ENCODE measurements at places on chromosomes 11 and 22.

GRCh38 chr11:62104816-62105653 is 18.8 kb upstream of the INCENP start:
- DNase-seq: no peak

DNA sequence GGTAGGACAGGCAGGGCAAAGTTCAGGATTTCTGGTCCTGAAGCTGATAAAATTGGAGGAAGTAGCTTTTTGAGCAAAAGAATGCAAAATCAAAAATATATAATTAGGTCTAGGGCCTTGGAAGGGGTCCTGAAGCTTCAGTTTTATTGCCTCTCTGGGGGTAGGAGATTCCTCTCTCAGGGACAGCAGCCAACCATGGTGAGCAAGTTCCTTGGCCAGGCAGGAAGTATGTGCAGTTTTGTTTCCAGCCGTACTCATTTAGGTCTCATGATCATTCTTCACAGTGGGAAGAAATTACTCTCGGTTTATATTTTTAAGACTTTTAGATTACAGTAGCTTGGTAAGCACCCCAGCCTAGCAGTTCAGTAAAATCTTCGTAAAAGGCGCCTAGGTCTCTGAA is 2.9 kb upstream of the RAB38 start:
- DNase-seq: no peak

DNA sequence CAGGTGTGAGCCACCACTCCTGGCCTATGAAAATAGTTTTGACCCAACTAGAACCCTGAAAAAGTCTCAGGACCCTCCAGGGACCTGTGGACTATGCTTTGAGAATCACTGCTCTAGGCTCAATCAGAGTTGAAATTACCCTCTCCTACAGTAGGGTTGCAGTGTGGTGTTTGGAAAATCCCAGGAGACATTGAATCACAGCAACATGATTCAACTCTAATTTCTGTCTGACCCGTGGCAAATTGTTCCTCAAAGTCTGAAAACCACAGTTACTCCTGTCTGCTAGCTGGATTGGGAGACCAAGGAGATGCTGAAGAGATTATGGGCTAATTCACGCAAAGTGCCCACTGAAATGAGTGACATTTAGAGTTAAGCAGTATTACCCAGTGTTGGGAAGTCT is 5.4 kb upstream of the MTMR3 start:
- no peak for DNase-seq

- no peak for DNase-seq
Observed at GRCh38 chr11:44573333-44573732, 7.9 kb downstream of the CD82 start.

GRCh38 chr11:80163011-80163410 is 722.2 kb upstream of the TENM4 start:
- no peak for DNase-seq

DNA sequence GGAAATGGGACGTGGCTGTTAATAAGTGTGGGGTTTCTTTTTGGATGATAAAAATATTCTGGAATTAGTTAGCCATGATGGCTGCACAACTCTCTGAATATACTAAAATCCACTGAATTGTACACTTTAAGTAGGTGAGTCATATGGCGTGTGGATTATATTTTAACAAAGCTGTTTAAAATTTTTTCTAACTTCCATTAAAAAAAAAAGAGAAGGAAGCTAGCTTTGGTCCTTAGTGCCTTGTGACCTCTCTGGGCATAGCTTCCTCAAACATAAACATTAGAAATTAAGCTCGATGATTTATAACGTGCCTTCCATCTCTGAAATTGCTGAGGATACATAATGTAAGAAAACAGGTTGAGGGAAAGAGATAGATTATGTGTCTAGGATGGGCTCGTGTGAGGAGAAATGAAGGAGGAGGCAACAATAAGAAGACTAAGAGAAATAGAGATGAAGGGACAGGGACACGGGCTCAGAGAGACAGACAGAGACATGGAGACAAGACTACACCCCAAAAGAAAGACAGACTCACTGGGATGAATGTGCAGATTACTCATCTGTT is 20.0 kb downstream of the IRAG1 start:
- DNase-seq: no peak

GRCh38 chr11:30935861-30936260 is 349.7 kb upstream of the MPPED2 start:
- DNase-seq: no peak

DNA sequence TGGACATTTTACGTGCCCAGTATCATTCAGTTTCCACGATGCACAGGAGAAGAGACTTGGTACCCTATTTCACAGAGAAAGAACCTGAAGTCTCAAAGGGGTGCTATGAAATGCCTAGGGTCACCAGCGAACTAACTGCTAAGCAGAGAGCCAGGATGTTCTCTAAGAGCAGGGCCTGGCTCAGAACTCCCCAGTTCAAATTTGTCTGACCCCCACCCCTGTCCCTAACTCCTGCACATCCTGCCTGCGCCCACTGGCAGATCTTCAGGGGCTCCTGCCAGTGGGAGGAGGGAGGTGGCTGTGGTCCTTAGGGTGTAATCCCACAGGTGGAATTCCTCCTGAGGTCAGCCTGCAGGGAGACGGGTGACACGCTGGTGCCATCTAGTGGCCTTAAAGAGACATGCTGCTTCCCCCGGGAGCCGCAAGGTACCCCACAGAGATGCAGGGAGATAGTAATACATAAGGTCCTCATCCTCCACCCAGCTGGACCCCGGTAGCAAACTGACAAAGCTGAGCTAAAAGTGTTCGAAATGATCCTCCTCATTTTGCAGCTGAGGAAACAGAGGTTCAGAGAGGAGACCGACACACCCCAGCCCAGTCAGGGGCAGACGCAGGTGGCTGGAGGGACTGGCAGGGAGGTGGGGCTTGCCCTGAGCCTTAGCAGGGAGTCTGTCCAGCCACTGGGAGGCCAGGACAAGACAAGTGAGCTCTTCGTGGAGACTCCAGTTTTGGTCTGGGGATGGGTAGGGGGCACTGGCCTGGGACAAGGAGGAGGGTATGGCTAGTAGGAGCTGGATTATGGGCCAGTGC is 34.1 kb downstream of the MB start:
- DNase-seq: peak; percentile 31

DNA sequence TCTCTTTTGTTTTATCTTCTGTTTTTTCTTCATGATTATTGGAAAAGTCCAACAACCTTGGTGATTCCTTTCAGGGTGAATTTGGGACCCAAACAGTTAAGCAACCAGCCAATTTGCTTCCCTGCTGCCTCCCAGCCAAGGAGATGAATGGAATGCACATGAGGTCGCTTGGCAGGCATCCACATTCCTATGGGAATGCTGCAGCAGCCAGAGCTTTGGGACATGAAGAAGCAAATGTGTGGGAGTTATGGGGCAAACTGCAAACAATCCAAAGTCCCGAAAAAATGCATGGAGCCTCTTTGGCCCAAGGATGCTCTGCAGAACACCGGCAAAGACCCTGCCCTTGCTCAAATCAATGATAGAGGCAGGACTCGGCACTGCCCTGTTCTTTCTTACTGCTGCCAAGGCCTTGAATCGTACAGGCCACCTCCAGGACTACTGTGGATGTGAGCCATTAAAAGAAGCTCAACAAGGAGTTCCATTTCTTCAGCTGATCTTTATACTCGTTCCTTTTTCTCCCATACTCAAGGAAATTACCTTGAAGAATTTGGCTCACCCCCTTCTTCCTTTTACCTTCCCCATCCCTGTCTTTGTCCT is 117.3 kb upstream of the TEAD1 start:
- no peak for DNase-seq

DNA sequence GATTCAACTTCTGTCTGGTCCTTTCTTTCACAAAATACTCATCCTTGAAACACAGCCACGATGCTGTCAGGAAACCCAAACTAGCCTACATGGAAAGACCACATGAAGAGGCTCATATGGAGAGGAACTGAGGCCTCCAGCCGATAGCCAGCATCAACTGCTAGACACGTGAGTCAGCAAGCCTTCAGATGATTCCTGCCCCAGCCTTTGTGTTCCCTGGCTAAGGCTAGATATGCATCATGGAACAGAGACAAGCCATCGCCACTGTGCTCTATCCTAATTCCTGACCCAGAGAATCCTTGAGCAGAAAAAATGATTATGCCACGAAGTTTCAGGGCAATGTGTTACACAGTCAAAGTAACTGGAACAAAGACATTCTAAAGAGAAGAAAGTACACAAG is 75.5 kb downstream of the ENTHD1 start:
- no peak for DNase-seq

GRCh38 chr11:103737037-103737622 is 299.3 kb upstream of the DDI1 start:
- no peak for DNase-seq

GRCh38 chr11:117256573-117256972 is 24.1 kb downstream of the RNF214 start:
- no peak for DNase-seq

DNA sequence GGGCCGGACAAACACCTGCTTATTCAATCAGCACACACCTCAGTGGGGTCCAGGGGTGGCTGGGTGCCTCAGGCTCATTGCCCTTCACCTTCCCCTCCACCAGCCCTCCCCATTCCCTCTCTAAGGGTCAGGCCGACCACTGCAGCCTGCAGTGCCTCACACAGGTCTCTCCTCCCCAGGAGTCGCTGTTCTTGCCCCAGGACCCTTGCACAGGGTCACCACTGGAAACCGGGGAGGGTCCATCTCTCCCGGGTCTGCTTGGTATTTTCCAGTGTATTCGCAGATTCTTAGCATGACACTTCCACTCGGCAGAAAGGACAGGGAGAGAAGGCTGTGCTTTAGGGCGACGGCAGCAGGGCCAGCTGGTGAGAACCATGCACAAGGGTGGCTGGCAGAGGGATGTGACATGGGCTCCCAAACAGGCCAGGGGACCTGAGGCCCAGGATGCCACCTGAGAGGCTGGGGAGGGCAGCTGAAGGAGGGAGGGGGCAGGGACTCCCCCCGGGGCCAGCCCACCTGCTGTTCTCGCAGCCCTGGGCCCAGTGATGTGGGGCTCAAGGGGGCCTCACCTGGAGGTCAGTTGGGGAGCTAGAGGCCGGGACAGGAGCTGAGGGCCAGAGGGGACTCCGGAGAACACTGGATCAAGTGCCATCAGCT is 16.1 kb upstream of the TBX1 start:
- DNase-seq: no peak

- DNase-seq: peak; percentile 67
Observed at GRCh38 chr22:44351685-44352377, 39.1 kb upstream of the SHISAL1 start.

GRCh38 chr11:62879235-62879978 is 1.3 kb upstream of the SLC3A2 start:
- DNase-seq: no peak

DNA sequence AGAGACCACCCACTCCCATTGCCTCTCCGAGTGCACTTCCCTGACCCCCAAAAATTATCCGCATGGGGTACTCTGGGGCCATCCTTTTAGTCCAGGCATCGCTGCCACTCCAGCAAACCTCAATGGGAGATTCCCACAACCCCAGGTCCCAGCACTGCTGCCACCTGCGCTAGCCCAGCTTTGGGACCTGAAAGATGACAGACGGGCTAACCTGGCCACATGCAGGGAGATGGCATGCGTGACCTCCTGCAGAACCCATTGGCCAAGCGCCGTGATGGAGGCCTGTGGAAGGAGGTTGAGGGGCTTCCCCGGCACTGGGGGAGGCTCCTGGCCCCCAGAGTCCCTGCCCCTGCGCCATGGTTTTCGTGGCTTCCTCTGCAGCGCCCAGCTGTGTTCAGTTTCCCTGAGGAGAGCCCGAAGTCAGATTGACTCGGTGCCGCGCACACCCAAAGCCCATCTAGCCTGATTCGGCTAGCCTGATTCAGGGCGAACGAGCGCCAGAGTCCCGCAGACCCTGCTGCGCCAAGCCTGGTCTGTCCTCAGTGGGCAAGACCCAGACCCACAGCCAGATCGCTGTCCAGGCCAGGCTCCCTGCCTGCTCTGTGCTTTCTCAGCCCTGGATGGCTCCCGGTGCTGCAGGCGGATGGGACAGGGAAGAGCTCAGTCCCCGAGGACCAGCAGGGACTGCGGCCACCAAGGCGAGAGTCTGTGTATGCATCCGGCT is 751 bp upstream of the WNT7B start:
- DNase-seq: no peak

DNA sequence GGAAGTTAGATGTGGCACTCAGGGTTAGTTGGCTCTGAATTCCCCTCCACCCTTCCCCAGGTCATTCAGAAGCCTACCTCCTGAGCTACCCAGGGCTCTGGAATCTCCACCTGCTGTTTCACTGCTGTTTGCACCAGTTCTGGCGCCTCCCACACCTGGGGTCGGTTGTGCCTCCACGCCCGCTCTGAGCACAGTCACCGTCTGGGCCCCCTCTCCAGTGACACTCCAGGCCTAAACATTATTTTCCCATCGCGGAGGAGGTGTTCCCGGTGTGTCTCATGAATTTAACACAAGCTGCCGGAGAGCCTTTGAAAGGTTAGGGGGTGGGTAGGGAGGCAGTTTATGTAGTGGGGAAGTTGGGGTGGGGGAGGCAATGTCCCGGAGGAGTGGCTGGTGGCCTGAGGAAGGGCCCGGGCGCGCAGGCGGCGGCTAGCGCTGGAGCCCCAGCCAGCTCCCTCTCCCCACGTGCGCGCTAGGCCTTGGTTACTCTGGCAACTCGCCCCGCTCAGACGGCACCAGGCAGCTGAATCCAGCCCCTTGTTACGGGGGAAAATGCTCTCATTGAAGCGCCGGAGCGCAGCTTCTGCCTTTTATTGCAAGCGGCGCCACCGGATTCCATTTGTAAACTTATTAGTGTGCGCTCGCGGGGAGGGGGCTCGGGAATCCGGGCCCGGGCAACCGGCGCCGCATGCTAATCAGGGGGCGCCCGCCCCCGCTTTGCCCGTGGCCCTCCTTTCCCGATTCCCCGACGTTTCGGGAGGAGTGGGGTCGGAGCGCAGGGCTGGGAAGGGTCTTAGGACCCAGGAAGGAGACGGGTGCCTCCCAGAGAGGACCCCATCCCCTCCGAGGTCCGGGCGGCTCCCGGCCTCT is 52.4 kb downstream of the GRIK4 start:
- peak; percentile 84 for DNase-seq

DNA sequence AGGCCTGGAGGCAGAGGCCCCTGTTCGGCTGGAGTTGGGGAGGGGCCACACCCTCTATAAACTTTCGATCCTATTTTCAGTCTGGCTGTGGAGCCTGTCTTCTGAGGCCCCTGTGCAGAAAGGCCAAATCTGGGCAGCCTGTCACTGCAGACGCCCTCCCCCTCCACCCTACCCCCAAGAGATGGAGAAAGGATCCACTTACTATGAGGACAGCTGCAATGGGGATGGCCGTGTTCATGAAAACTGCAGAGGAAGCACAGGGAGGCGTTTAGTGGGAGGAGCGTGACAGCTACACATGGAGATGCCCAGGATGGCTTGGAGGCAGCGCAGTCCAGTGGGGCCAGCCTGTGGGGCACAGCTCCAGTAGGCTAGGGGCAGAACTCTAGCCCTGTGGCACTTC is 43.5 kb upstream of the KCNJ11 start:
- DNase-seq: no peak

DNA sequence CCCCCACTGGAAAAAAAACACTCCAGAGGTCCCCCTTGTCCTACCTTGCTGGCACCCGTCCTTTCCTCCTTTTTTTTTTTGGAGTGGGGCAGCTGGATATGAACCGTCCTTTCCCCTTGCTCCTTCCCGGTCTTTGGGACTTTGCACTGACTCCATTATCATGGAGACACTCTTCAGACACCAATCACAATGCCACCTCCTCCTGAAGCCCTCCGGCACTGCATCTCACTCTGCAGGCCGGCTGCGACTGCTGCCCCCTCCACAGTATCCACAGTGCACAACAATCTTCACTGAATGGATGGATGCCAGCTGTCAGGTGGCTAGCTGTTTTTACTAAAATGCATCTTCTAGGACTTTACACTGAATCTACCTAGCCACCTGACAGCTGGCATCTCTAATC is 12.7 kb upstream of the RGL4 start:
- no peak for DNase-seq
